ENCODE measurements at places on chromosomes 12 and 14.
A peak's percentile ranks its signal among the peaks of the same experiment; 100 is the strongest.

- DNase-seq, result no peak
Observed at GRCh38 chr12:127579446-127579845, 687.5 kb upstream of the TMEM132C start.

DNA sequence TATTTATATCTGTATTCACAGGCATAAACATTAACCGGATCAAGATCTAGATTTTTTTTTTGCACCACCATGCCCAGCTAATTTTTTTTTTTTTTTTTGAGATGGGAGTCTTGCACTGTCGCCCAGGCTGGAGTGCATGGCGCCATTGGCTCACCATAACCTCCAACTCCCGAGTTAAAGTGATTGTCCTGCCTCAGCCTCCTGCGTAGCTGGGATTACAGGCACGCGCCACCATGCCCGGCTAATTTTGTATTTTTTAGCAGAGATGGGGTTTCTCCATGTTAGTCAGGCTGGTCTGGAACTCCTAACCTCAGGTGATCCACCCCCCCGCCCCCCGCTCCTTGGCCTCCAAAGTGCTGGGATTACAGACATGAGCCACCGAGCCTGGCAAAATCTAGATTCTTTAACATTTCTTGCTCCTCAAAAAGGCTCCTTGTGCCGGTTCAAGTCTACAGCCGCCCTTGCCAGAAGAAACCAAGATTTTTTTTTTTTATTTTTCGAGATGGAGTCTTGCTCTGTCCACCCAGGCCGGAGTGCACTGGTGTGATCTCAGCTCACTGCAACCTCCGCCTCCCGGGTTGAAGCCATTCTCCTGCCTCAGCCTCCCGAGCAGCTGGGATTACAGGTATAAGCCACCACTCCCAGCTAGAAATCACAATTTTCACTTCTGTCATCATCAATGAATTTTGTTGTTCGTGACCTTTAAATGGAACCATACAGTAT lies 36.9 kb upstream of the SLC2A3 start:
- no peak for DNase-seq

- no peak for DNase-seq
Observed at GRCh38 chr12:79082595-79082994, 218.0 kb downstream of the SYT1 start.

DNA sequence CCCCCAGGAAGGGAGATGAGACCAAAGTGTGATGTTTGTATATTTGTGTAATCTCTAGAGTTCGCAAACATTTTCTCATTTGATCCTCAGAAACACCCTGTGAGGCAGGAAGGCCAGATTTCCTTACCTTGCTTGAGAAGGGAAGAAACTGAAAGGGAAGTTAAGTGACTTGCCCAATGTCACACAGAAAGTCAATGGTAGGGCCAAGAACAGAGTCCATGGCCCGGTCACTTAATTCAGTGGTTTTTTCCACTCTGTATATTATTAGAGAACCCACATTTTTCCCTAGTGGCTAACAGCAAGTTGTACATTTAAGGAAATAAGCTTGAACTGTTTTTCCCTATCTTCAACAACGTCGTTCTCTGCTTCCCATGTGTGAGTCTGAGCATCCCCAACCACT lies 25.6 kb upstream of the CHPT1 start:
- DNase-seq, result no peak

DNA sequence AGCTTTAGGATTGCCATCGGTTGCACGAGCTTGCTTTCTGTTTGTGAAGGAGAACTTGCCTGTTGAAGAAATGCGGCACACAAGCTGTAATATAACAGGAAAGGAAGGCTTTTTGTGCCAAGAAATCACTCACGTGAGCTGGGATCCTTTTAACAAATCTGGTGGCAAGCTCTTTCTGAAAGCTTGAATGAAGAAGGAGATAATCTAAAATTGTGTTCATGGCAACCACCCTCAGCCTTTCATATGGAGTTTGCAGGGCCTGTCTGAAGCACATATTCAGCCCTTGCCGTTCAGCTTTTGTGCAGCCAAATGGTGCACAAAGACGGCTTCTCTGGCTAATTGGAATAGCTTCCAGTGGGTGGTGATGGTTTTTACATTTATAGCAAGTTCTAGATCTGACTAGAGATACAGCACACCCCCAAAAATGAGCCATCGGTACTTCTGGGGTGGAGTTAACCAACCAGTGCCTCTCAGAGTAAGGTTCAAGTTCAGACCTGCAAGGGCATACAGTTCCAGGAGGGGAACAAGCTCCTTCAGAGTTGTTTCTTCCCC lies 107.4 kb downstream of the AEBP2 start:
- DNase-seq, result no peak

- no peak for DNase-seq
Observed at GRCh38 chr14:103782376-103782775, 65.0 kb downstream of the PPP1R13B start.

- no peak for DNase-seq
Observed at GRCh38 chr14:104937161-104937560, 12.5 kb downstream of the PLD4 start.

GRCh38 chr12:28645891-28646290 lies 455.6 kb downstream of the CCDC91 start:
- DNase-seq, result no peak

GRCh38 chr14:21556378-21557083 lies 23.3 kb downstream of the OR10G3 start:
- no peak for DNase-seq

DNA sequence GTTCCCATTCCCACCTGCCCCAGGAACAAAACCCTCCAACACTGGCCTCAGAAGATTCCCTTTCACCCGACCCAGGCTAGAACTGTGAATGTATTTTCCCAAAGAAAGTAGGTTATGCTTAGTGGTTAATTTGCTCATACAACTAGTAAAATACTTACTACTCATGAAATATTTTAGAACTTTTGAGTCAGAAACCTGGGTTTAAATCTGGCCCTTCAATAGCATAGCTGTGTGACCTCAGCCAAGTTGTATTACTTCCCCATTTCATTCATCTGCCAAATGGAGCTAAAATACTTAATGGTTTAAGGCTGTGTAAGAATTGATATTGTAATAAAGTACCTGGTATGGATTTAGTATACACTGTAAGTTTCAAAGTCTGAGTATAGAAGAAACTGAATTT lies 69.1 kb upstream of the DNM1L start:
- DNase-seq, result no peak

- DNase-seq, result peak; percentile 95
Observed at GRCh38 chr14:105090493-105091053, 25.3 kb upstream of the GPR132 start.

- no peak for DNase-seq
Observed at GRCh38 chr12:21697904-21698630, 40.4 kb upstream of the LDHB start.

- no peak for DNase-seq
Observed at GRCh38 chr14:96081224-96081623, 42.1 kb downstream of the C14orf132 start.

DNA sequence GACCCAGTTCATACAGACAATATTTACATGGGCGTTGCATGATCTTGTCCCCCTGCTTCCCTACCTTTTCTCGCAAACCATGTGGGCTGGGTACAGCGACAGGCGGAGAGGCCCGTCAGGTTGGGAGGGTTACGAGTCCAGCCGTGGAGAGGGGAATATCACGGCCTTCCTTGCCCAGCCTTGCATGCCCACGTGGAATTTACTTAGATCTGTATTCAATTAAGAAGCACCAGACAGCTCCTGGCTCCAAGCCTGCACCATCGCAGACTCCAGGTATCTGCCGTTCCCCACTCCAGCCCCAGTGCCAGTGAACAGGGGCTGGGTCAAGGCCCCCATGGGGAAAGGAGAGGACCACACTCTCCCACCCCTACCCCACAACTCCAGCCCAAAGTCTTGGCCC lies 29.8 kb downstream of the BCL11B start:
- DNase-seq, result no peak

DNA sequence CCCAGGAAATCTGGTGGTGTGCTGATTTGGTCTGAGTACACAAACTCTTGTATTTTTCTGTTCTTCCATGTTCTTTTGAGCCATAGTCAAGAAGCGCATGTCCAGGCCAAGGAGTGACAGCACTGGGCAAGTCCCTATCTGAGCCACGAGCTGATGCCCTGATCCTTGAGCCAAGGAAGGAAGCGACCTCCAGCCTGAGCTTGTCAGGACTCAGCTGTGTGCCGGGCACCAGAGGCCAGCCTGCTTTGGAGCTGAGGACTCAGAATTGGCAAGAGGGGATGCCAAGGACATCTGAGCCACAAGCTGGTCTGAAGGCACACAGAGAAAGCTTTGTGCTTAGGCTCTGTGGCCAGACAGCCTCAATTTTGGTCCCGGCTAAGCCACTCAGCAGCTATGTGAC lies 52.6 kb downstream of the GALNT16 start:
- DNase-seq, result no peak

DNA sequence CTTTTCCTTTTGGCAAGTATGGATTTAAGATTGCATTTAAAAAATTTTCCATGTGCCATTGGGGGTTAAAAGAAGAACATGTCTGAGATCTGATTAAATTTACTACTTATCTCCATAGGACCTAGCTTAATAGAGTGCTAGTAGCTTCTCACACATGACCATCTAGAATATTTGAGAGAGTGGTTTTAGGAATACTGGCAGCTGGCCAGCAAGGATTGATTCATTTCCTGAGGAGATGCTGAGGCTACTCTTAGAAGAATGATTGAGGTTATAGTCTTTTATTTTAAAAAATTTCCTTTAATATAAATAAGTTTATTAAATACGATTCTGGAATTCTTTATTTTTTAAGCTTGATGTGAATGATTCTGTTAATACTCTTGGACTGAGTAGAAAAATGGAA lies 56.2 kb downstream of the MIPOL1 start:
- no peak for DNase-seq

DNA sequence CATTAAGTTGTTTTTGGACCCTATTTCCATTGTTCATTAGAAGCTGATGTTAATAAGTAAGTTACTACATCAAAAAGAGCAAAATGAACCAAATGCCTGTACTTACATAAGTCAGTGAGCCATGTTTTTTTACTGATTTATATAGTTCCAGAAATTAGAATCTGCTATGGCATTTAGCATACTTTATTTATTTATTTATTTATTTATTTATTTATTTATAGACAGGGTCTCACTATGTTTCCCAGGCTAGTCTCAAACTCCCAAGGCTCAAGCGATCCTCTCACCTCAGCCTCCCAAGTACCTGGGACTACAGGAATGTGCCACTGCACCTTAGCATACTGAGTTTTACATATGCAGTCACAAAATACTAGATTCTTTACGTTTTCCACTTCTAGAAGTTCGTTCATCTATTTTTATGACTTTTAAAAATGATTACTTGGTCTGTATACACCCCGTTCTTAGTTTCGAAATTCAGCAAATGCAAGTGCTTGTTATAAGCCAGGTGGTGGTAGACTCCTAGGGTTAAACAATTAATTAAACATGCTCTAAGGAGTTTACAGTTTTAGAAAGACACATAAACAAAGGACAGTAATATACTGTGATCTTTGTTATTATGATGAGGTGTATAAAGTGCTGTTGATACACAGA lies 69.8 kb downstream of the SCFD1 start:
- DNase-seq, result no peak

GRCh38 chr12:107349008-107349747 lies 255.8 kb upstream of the CRY1 start:
- no peak for DNase-seq

DNA sequence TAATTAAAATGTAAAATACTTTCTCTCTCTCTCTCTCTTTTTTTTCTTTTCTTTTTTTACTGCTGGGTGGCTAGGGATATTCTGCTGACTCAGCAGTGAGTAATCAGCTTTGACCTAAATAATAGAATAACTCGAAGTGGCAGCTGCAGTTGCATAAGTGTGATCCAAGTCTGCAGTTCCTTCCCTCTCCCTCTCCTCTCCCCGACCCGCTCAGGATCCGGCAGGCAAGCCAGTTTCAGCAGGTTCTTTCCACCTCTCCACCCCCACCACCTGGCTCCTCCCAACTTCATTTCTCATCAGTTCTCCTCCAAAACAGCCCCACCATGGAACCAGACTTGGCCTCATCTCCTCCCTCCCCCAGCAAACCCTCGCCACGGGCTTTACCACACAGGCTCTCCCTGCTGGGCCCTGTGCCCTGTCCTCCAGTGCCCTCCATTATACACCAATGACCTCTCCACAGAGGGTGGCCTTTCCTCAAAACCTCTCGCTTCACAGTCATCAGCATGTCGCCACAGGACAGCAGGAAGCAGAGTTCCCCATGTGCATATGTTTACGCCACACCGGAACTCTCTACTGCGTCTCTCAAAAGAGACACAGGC lies 22.4 kb downstream of the SLC7A8 start:
- DNase-seq, result no peak

DNA sequence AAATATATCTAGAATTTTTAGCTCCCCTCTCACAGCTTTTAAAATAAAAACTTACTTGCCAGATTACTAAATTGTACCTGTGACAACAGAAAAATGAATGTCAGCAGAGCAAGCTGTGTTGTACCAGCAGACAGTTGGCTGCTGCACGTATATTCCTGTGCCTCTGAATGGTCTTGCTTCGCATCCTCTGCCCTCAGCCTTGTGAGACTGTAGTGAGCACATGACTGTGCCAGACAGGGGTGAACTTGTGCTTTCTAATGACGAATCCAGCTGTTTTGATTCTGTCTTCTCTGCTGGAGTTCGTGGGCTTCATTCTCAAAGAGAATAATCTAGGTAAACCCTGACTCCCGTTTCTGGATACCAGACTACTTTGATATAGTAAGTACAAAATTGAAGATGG lies 58.3 kb upstream of the FRMD6 start:
- DNase-seq, result no peak

- peak; percentile 46 for DNase-seq
Observed at GRCh38 chr14:98622208-98623051, 649.6 kb downstream of the BCL11B start.

- DNase-seq, result no peak
Observed at GRCh38 chr14:29927376-29928116, at the start of gene PRKD1. PRKD1 (minus strand) TSS chr14:29927847.

DNA sequence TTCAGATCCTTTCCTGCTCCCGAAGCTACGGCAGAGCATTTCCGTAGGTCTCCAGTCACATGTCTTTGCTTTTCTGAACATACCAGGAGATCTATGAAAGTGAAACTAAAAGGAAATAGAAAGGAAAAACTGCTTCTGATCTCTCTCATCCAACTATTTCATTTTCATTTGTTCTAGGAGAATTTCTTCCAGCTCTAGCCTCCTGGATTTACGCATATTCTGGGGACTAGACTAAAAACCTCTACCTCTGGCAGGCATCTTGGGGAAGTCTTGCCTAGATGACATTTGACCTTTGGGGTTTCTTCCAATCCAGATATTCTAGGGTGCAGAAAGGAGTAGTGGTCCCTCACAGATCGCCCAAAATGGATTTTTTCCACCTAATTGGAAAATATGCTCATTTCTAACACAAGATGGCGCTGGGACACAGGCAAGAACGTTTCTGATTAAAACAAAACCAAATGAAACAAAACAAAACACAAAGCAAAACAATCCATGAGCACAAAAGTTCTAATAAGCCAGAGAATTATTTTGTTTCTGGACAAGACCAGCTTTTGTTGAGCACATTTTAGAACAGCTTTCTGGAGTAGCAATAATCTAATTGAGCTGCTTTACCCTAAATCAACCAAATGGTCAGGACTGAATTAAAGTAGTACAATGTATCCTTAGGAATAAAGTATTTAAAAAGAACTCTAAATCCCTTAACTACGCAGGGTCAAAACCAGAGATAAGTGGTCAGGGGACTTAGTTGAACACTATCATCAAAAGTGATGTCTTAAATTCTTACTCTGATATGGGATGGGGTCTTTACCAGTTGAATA lies 12.3 kb upstream of the PARP11 start:
- no peak for DNase-seq

- DNase-seq, result no peak
Observed at GRCh38 chr14:24409956-24410355, 11.2 kb downstream of the NYNRIN start.

GRCh38 chr14:63712123-63712522 lies 15.7 kb downstream of the SGPP1 start:
- DNase-seq, result no peak

All from stimulated activated effector memory CD8-positive, alpha-beta T cell treated with anti-CD3 and anti-CD28 coated beads, Interleukin-12 subunit alpha, Interleukin-12 subunit beta, amount 100 ng/mL, for 72 hours (primary cell).